ENCODE measurements at places on chromosomes 16 and 17.

DNA sequence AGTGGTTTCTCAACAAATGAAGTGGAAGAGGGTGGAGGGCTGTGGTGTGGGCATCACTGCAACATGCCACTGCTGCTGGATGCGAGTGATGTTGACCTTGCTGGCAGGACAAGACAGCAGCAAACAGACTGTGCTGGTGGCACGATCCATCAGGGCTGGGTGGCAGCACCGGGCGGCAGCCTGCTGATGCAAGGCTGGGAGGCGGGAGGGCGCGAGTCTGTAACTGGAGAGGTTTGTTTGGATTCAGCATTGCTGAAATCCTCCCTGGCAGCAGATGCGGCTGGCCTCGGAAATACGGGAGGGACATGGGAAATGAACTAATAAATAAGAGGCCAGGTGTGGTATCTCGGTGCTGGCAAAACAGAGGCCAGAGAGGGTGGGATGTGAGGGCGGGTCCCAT is 224.2 kb downstream of the ENGASE start:
- no peak for DNase-seq

DNA sequence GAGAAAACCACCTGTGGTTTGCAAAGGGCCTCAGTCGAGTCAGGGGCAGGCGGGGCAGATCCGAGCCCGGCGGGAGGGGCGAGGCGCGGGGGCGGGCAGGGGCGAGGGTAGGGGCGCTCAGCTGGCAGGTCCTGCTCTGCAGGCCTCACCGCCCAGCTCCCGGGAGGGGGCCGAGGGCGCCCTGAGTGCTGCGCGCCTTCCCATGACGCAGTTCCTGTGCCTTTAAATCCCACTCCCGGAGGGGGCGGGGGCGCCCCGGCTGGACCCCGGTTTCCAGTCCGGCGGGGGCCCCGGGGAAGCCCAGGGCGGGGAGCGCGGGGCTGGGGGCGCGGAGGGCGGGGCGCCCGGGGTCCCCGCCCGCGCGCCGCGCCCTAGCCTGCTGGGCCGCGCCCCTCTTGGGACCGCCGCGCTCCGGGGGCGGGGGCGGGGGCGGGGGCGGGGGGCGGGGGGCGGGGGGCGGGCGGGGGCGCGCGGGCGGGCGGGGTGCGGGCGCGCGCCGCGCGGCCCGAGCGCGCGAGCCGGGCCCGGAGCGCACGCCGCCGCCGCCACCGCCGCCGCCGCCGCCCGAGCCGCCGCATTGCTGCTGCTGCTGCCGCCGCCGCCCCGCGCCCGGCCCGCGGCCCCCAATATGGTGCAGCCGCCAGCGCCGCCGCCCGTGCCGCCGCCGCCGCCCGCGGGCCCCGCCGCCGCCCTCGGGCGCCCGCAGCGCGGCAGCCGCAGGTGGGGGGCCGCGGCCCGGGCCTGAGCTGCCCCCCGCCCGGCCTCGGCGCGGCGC is at the start of gene JPH3:
Gene JPH3 (plus strand): TSS at position 508 of the 775 bp plus-strand sequence. CDS start 639 bp downstream, outside the sequence.
- no peak for DNase-seq

DNA sequence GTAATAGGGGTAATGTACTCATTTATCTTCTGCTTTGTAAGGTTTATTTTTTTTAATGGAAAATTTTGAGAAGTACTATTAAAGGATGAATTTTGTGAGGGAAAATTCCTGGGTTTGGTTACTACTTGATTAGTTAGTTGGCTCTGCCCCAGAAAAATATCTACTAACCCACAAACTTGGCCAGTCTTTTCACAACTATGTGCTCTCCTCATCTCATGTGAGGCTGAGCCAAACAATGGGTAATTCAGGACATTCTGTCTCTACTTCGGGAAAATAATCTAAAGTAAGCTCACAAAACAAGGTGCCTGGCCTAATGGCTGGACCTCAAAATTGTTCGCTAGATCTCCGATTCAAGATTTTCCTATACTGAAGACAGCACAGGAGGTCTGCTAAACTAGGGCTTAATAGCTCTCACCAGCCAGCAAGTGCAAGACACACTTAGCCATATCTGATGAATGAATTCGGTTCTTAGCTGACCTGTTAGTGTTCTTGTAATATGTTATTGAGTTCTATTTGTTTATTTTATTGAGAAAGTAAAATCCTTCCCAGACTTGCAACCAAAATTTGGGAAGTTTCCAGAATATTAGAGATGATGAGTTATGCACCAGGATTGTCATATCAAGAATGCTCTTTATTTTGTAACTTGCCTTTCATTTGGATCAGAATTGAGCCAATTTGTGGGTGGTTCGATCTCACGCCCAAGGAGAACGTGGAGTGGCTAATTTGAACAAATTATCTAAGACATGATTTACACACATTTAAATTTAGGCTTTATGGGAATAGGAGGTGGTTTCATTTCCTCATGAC is 5.7 kb downstream of the KCNJ16 start:
- peak; percentile 76 for DNase-seq

GRCh38 chr17:61075988-61076387 is 323.7 kb upstream of the TBX2 start:
- no peak for DNase-seq

GRCh38 chr17:1100382-1100781 is 79.4 kb downstream of the ABR start:
- no peak for DNase-seq

GRCh38 chr16:4696905-4697847 is 3.8 kb downstream of the NUDT16L1 start:
- no peak for DNase-seq

DNA sequence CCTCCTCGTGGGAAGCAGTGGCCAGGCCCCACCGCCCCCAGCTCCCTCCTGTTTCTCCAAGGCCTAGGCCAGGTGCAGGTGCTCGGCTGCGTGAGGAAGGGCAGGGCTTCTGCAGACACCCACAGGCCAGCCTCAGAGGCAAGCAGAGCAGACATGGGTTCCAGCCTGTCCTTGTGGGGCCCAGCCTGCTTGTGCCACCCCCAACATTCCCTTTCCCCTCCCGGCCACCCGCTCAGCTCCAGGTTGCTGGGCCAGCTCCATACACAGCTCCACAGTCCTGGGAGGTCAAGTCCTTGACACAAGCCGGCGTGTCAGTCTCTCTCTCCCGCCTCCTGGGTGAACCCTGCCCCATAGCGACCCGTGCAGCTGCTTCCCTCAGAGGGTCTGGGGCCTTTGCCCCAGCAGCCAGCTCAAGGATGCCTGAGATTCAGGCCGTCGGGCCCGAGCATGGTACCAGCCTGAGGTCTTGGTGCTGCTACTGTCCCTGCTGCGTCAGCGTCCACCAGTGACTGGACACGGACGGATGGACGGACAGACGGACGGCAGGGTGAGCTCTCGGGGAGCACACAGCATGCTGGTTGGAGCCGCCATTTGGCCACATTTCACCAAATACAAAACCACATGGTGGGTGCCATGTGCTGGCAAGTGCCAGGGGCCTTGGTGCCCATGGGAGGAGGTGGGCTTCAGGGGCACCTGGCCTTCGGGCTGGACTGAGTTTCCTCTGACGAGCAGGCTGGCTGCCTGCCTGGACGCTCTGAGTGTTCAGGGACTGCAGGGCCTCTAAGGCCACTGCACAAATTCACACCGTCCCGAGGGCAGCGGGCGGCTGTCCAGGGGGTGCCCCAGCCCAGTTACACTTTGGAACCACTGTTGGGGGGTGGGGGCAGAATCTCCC is 8.0 kb downstream of the SECTM1 start:
- no peak for DNase-seq

- DNase-seq, result peak; percentile 14
These were observed 38.2 kb downstream of the GRB2 start for GRCh38 chr17:75367312-75367711.

GRCh38 chr17:79138826-79139225 is 64.2 kb downstream of the ENGASE start:
- DNase-seq, result no peak

DNA sequence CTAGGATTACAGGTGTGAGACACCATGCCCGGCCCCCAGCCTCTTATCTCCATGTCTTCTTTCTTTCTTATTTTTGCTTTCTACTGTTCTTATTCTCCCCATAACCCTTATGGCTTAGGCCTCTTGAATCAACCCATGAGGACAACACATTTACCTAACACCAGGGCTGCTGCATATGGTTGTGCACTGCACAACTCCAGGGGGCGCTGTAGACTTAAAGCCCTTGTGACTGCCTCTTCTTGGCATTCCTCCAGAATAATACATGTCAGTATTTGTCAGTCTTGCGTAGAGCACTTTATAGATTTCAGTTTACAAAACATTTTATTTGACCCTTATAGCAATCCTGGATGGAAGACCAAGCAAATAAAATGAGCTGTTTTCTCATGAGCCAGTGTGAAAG is 225.0 kb upstream of the SALL1 start:
- DNase-seq, result no peak

DNA sequence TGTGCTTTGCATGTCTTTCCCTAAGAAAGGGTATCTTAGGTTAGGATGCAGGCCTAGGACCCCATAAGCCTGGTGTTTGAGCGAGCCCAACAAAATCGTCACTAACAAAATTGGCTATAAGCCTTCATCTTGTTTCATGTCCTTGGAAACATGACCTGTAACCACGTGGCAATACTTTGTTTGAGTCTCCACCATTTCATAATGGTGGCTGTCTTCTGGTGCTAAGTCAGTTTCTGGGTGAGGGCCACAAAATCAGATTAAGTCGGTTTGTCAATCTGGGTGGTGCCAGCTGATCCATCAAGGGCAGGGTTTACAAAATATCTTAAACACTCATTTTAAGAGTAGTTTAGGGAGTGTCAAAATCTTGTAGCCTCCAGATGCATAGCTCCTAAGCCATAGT is 33.0 kb downstream of the C16orf54 start:
- no peak for DNase-seq

DNA sequence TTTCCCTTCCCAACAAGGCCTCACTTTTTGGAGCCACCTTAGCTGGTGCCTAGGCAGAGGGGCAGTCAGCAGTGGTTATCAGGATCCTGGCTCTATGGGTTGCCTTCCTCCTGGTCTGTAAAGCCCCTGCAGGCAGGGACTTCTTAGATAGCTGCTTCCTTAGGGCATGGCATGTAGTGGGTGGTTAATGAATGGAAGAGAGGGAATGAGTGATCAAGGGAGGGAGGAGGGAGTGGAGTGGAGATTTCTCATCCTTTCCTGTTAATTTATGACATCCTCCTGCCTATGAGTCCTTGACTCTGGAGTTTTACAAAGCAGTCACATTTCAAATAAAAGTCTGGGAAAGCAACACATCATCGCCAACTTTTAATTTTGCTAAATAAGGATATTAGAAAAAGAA is 40.7 kb downstream of the SNX20 start:
- DNase-seq, result peak; percentile 25

GRCh38 chr17:6567528-6568183 is 11.3 kb upstream of the PITPNM3 start:
- peak; percentile 27 for DNase-seq

GRCh38 chr16:72992142-72992601 is 55.8 kb downstream of the ZFHX3 start:
- DNase-seq, result no peak

DNA sequence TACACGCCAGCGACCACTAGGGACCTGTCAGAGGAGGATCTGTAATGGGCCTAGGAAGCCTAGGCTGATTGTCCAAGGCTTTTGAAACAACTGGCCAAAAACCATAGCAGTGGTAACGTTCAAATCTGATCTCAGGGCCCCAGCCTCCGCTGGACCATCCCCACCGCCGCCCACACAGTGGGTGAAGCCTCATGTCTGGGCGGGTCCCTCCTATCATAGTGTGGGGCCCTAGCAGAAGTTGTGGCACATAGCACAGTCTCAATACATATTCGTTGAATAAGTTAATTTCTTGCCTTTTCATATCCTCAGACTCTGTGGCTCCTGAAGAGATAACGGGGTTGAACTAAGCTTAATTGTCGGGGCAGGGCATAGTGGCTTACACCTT is 818 bp downstream of the DPH1 start:
- peak; percentile 90 for DNase-seq

DNA sequence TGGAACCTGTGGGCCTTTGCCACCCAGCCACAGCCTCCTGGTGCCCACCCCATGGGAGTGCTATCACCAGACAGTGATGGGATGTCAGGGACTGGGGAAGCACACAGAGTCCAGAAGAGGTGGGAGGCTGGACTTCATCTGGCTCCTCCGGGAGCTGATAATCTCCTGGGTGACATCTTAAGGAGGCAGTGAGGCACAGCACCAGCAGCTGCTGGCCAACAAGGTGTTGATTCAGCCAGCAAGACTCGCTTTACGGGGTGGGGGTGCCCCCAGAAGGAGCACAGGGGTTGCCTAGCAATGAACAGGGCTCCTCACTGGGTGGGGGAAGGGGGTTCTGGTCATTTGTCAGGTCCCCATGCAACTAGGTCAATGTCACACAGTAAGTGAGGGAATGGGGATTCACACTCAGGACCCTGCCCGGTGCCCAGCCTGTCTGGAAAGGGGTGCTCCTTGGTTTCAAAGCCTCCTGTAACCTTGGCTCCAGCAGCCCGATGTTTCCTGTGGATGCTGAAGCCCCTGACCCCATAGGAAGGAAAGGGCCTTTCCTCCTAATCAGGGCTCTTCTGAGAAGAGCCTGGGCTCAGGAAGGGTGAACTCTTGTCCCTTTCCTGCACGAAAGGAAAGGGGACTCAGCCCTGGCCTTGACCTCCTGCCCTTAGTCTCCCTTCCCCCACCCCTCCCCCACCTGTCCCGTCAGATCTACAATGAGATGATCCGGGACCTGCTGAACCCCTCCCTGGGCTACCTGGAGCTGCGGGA is 17.7 kb downstream of the KIF19 start:
- no peak for DNase-seq

DNA sequence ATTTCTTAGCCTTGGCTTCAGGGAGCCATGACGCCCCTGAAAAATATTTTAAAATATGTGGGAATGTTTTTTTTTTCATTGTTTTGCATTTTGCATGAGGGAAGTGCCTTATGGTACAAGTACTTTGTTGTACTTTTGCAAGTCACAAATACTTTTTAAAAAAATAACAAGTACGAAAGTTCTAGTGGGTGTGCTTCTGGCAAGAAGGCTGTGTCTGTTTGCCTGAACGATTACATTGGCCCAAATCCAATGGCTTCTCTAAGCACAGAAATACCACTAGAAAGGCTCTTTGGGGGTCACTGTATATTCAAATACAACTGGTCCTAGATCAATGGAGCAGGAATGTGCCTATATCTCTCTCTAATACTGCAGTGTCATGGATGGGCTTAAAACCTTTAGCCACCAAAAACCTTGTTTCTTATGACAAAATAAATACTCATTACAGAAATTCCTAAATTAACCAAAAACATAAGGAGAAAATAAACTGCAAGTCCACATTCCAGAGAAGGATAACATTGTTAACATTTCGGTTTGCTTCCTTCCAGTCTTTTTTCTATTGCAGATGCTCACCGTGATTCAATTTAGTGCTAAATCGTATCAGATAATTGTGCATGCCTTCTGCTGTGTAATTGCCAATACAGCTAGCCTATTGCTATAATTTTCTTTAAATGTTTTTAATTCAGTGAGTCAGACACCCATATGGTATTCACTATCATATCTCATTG is 97.4 kb downstream of the VAT1L start:
- peak; percentile 64 for DNase-seq
